ENCODE measurements at places on chromosomes 6 and 20.

DNA sequence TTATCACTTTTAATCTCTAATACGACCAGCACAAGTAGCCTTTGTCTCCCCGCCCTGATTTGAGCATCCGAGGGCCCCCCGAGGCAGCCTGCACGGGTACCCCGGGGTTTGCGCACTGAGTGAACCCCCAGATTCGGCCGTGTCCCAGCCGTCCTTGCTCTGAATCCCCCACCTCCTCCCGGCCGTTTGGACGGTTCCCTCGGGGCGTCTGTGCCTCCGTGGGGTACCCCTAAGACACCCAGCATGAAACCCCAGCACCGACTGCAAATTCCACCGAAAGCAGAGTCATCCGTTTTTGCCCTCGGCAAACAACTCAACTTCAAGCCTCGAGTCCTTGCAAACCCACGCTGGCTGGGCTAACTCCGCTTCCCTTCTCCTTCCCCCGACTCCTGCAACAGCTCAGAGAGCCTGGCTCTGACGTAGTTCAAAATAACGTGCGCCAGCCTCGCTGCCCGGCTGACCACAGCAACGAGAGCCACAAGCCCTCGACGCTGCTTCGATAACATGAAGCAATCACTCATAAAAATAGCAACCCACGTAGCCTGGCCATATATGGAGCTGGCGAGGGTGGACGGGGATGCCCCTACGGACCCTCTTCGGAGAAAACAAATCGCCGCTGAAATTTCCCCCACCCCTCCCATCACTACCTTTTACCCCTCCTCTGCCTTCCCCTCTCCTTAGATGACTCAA is 764 bp upstream of the SNAP25 start:
- DNase-seq: no peak

GRCh38 chr20:10190456-10190855 is 28.2 kb upstream of the SNAP25 start:
- DNase-seq: no peak

DNA sequence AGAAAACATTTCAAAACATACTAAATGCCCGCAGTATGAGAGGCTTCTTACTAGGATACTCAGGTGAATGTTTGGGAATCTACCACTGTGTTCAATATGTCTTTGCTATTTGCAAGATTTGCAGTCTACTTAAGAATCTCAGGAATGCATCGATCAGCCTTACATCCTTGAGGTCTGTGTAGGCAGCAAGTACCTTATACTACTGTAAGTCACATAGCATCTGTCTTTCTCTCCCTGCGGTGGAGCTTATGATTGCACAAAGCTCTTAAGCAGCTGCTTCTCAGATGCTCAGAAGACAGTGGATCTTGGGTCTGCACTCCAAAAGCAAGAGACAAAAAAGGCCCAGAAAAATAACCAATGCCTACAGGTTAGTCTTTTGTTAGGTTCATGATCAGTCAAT is 21.4 kb downstream of the PCSK2 start:
- no peak for DNase-seq

DNA sequence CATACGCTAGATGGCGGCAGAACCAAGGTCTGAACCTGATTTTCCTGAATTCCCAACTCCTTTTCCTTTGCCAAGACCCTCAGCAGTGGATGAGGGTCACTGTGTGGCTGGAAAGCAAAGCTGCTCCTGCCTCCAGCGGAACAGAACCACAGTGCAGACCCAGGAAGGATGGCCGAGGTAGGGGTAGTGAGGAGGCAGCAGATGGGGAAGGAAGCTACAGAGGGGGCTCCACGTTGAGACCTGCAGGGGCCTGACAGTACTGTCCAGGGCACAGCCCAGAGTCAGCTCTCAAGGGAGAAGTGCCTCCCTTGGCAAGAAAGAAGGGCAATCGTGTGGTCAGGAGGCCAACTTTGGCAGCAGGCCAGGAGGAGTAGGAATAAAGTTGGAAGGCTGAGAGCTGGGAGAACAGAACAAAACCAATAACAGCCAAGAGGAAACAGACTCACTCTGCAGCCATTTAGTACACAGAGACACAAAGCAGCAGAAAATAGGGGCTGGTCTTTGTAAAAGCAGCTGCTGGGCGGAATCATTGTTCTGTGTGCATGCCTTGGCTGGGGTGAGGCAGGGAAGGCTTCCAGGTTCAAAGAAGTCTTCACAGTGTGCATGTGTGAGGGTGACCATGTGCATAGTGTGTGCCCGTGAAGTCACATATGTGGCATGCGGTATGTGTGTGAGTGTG is 3.1 kb downstream of the GABRR2 start:
- no peak for DNase-seq

- no peak for DNase-seq
Measured at GRCh38 chr6:150721418-150722266, 122.0 kb downstream of the PLEKHG1 start.

GRCh38 chr20:37737826-37738420 is 44.1 kb downstream of the CTNNBL1 start:
- DNase-seq: no peak

DNA sequence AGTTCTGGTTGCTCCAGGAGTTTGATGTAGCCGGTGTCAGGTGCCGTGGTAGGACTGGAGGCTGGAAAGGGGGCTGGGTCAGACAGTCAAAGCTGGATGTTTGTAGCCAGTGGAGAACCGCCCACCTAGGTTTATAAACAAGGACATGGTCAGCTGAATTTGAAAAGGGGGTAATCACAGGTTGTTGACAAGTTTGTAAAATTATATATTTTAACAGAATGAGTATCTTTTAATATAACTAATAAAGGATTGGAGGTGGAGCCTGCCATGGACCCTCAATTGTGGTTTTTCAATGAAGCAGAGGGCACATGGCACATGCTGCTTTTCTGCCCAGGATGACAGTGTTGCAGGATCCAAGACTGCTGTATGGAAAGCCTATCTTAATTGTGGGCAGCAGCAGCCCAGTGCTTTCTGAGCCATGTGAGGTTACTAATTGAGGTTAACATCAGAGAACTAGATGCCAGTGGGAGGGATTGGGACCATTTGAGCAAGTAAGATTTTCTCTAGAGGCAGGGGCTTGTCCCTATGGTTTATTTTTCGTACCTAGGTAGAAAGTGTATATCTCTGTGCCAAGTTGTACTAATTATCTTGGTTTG is 9.7 kb downstream of the HECA start:
- no peak for DNase-seq

- DNase-seq: peak; percentile 73
Measured at GRCh38 chr6:166313255-166314070, 5.3 kb upstream of the PRR18 start.

DNA sequence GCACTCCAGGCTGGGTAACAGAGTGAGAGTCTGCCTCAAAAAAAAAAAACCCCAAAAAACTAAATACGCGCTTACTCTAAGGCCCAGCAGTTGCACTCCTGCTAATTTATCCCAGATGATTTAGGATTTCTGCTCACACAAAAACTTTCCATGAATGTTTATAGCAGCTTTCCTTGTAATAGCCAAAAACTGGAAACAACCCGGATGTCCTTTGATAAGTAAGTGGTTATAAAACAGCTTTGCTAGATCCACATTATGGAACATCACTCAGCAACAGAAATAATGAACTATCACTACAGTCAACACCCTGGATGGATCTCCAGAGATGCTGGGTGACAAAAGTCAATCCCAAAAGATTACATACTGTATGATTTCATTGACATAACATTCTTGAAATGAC is 220.4 kb upstream of the JARID2 start:
- no peak for DNase-seq

DNA sequence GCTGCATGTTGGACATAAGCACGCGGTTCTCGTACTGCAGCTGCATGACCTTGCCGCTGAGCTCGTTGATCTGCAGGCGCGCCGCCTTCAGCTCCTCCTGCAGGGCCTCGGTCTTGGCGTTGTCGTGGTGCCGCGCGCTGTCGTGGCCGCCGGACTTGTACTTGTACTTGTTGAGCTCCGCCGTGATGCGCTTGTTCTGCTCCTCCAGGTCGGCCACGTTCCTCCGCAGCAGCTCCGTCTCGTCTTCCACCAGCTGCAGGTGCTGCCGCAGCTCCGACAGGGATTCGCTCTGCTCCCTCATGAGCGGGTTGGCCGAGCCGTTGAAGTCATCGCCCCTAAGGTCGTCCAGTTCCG is 16.6 kb upstream of the KIAA0408 start:
- no peak for DNase-seq

DNA sequence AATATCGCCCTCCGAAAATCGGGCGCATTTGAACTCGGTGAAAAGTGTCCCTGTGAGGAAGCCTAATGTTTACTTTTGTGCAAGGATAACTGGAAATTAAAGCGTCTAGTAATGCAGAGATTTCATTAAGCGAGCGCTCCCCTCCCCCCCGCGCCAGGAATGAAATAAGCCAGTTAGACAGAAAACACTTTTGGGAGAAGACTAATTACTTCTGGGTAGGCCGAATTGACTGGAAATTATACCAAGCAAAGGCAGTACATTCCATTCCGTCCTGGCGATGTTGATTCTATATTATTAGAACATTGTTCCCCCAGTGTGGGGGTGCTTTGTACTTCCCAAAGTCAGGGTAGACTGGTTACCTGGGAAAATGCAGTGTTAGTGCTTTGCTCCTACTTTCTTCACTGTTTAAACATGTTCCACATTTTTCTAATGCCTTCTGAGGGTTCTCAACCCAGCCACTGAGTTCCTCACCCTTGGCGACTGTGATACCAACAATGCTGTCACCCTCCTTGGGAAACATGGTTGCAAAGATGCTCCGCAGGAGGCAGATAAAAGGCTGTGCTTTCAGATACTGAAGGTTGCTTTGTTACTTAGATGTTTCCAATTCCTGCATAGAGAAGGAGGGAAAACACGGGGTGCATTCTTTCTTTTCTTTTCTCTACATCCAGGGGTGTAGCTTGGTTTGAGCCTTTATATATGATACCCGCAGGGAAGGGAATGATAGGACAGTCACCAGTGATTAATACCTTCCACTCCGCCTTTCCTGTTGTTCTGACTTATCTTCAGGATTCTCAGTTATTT is 2.6 kb downstream of the GJA1 start:
- no peak for DNase-seq

DNA sequence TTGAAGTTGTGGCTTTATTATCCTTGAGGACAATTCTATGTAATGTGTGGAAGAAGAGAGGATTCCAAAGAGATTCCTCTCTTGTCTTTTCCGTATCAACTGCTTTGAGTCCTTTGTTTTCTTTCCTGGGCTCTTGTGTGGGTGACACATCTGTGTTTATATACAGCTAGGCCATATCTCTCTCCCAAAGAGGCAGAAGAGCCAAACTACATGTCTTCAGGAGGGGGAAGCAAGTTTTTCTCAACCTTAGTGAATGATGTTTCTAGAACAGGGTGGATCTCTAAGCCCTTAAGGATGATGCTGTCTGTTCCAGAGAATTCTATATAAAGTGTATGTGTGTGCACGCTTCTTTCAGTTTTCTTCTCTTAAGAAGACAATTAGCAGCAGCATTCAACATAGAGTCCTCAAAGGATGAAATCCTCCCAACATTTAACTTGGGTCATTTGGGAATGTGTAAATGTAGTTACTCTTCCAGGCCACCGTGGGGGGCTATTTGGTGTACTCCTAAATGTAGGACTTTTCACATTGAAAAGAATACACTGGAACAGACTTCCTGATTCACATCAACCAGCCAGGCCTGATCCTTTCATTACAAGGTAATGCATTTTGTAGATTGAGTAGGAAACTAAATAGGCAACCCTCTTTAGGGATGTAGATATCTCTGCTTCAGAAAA is 92.8 kb upstream of the EEF1E1 start:
- no peak for DNase-seq

DNA sequence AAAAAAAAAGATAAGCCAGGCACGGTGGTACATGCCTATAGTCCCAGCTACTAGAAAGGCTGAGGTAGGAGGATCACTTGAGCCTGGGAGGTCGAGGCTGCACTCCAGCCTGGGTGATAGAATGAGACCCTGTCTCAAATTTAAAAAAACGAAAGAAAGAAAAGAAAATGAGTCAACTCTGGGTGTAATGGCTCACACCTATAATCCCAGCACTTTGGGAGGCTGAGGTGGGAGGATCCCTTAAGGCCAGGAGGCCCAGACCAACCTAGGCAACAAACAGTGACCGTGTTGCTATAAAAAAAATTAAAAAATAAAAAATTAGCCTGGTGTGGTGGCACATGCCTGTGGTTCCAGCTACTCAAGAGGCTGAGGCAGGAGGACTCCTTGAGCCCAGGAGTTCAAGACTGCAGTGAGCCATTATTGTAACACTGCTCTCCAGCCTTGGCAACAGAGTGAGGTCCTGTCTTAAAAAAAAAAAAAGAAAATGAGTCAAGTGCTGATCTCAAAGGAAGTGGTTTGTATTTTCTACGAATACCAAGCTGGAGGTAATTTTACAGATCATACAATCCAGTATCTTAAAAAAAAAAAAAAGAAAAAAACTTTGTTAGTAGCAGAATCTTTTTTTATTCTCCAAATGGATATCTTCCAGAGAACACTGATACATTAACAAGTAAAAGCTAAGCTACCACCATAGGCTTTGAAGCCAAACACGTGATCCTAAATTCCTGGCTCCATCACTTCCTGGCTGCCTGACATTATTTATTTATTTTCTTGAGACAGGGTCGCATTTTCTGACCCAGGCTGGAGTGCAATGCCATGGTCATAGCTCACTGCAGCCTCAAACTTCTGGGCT is 5.7 kb downstream of the COMMD7 start:
- no peak for DNase-seq

GRCh38 chr20:17617212-17617867 is 47.5 kb downstream of the DSTN start:
- peak; percentile 29 for DNase-seq

DNA sequence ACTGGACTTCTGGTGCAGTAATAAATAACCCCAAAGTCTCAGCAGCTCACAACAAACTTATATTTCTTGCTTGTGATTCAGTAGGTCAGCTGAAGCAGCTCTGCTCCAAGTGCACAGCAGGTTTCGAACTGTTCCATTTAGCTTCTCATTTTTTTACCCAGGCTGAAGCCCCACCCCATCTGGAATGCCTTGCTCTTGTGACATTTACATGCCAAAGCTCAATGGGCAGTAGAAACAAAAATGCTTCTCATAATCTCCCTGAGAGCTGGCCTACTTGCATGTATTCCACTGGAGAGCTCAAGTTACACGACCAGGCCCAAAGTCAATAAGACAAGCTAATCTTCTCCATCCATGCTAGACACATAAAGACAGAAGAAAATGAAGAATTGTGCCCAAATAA is 165.2 kb downstream of the HAO1 start:
- no peak for DNase-seq

GRCh38 chr20:19765913-19766312 is 7.9 kb downstream of the RIN2 start:
- no peak for DNase-seq

All from RPMI8226 (cell line).